Pulmonary artery endothelial cell (primary cell): ENCODE measurements at places on chromosomes 6 and 20. TPM values are rescaled to one million over a fixed set of nuclear protein-coding genes. Genes with fewer than 3 reads are reported as not detected.

The F13A1 gene
- not detected in 2 replicates for total RNA-seq

The DOK5 gene
- 13.5 and 20.3 TPM in 2 replicates for total RNA-seq

The RGS17 gene
- total RNA-seq, result 1.5 and 6.1 TPM in 2 replicates

The RIPPLY2 gene
- total RNA-seq, result under 0.01 TPM in 1 of 2 replicates, not detected in the other

The TSPO2 gene
- not detected in 2 replicates for total RNA-seq

The RAD21L1 gene
- 0.14 and 0.26 TPM in 2 replicates for total RNA-seq

The BFSP1 gene
- 2.4 and 2.9 TPM in 2 replicates for total RNA-seq

The LY6G6D gene
- not detected in 2 replicates for total RNA-seq

The RRAGD gene
- 0.33 and 0.95 TPM in 2 replicates for total RNA-seq

The RIPOR3 gene
- under 0.01 TPM in 1 of 2 replicates, not detected in the other for total RNA-seq

The DNMT3B gene
- total RNA-seq, result 4.0 and 4.9 TPM in 2 replicates

The BPI gene
- not detected in 2 replicates for total RNA-seq

The MAS1 gene
- total RNA-seq, result not detected in 2 replicates

The CCR6 gene
- not detected in 2 replicates for total RNA-seq
